IPS DF 6.9 (cell line): ENCODE measurements at places on chromosomes 3 and 15.

GRCh38 chr3:130260918-130261317 is 84.6 kb upstream of the COL6A5 start:
- H3K4me3 ChIP-seq = no peak overlapping the region
- H3K36me3 ChIP-seq = no peaks in the 10 kb centered on the region
- H3K27me3 ChIP-seq = 0 out of 2 replicates have a peak, but pooled peaks cover 1% of the 10 kb centered on the region
- H3K27ac ChIP-seq = no peak overlapping the region

GRCh38 chr3:126961191-126961790 is 21.6 kb upstream of the PLXNA1 start:
- H3K4me3 ChIP-seq = no peak overlapping the region
- H3K4me1 ChIP-seq = no peaks in the 10 kb centered on the region
- no peaks in the 10 kb centered on the region for H3K27me3 ChIP-seq
- no peak for DNase-seq
- H3K27ac ChIP-seq = no peak overlapping the region

DNA sequence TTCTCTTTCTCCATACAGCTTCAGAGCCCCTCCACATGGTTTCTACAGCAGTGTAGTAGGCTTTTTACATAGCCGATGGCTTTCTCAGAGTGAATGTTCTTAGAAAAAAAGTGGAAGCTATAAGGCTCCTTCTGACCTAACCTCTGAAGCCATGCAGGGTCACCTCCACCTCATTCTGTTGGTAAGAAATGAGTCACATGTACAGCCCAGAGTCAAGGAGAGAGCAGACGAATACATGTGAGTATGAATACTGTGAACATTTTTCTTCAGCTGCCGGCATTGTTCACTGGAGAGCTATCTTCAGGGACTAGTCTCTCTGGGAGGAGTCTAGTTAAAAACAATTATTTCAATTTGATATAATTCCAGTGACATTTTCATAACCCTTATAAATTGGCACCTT is 68.2 kb upstream of the THRB start:
- no peak overlapping the region for H3K4me3 ChIP-seq
- no peaks in the 10 kb centered on the region for H3K27me3 ChIP-seq
- no peaks in the 10 kb centered on the region for H3K36me3 ChIP-seq
- H3K4me1 ChIP-seq = 0 out of 2 replicates have a peak, but pooled peaks cover 1% of the 10 kb centered on the region
- H3K27ac ChIP-seq = no peak overlapping the region

GRCh38 chr3:188305220-188305619 is 151.3 kb downstream of the LPP start:
- H3K4me1 ChIP-seq = no peaks in the 10 kb centered on the region; the same call in 1 of the 2 replicates
- no peak overlapping the region for H3K27ac ChIP-seq
- DNase-seq = no peak
- H3K27me3 ChIP-seq = no peaks in the 10 kb centered on the region
- H3K4me3 ChIP-seq = no peak overlapping the region
- no peaks in the 10 kb centered on the region for H3K36me3 ChIP-seq

GRCh38 chr3:99714146-99714545 is 75.8 kb downstream of the COL8A1 start:
- no peaks in the 10 kb centered on the region for H3K36me3 ChIP-seq
- H3K27ac ChIP-seq = no peak overlapping the region
- H3K4me3 ChIP-seq = no peak overlapping the region
- no peaks in the 10 kb centered on the region; the same call in 1 of the 2 replicates for H3K4me1 ChIP-seq

DNA sequence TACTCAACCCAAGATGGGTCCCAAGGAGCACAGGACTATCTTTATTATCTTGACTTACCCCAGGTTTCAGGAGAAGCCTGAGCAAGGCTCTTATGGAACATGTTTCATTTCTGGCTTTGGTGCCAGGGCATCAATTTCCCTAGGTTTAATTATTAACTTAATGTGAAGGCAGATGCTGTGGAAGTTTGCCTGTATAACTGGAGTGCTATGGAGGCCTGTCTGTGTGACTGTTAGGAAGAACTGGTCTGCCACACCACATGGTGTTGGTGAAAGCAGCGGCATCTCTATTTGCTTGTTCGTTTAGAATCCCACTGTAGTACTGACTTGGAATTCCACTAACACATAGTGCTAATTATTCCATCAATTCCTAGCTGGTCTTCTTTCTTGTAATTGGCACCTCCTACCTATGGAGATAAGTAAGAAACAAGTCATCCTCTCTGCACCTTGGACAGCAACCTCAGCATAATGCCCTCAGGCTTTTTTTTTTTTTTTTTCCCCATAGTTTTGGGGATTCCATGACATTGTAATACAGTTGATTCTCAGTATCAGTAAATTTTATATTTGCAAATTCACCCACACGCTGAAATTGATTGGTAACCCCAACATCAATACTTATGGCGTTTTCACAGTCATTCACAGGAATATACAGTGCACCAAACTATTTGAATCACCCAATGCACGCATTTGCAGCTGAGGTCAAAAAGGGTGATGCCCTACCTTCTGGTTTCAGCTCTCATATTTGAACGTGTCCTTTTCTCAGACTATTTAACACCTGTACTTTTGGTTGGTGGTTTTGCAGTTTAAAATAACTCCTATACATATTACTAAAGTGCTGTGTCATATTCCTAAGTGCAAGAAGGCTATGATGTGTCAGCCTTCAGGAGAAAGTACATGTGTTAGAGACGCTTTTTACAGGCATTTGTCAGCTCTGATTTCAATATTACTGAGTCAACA is 772.8 kb upstream of the LMCD1 start:
- no peak overlapping the region for H3K4me3 ChIP-seq
- no peaks in the 10 kb centered on the region for H3K36me3 ChIP-seq
- H3K27me3 ChIP-seq = no peaks in the 10 kb centered on the region
- no peak overlapping the region for H3K27ac ChIP-seq
- DNase-seq = no peak
- H3K4me1 ChIP-seq = no peaks in the 10 kb centered on the region

GRCh38 chr15:73295630-73296286 is 73.0 kb downstream of the HCN4 start:
- peaks cover 6% of the 10 kb centered on the region; the same call in 1 of the 2 replicates for H3K36me3 ChIP-seq
- no peak for DNase-seq
- H3K4me1 ChIP-seq = no peaks in the 10 kb centered on the region

- peaks cover 2% of the 10 kb centered on the region; the same call in 1 of the 2 replicates for H3K4me1 ChIP-seq
- H3K4me3 ChIP-seq = no peak overlapping the region
- no peak for DNase-seq
- H3K27me3 ChIP-seq = no peaks in the 10 kb centered on the region
- H3K36me3 ChIP-seq = no peaks in the 10 kb centered on the region
These were observed 9.1 kb downstream of the RAB43 start for GRCh38 chr3:129112308-129113052.

- no peaks in the 10 kb centered on the region for H3K36me3 ChIP-seq
- H3K4me3 ChIP-seq = no peak overlapping the region
- no peak overlapping the region for H3K27ac ChIP-seq
These were observed 26.4 kb downstream of the USP3 start for GRCh38 chr15:63530752-63531299.

DNA sequence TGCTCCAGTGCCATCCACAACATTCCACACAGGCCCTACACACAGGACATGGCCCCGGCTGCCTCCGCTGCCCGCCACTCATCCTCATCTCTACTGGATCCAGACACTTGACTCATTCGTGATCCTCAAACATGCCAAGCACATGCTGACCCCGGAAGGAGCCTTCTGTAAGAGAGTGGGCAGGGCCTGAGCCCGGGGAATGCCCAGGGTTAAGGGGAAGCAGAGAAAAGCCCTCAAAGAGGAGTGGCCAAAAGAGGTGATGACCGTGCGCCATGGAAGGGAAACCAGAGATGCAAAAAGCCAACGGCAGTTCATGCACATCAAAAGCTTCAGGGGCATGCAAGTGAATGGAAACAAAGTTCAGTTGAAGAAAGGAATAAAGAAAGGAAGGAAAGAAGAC is 46.1 kb downstream of the RFTN1 start:
- H3K36me3 ChIP-seq = no peaks in the 10 kb centered on the region
- H3K4me3 ChIP-seq = no peak overlapping the region
- H3K27ac ChIP-seq = no peak overlapping the region
- no peak for DNase-seq
- no peaks in the 10 kb centered on the region for H3K27me3 ChIP-seq

- H3K36me3 ChIP-seq = no peaks in the 10 kb centered on the region
- H3K4me1 ChIP-seq = no peaks in the 10 kb centered on the region
- no peak overlapping the region for H3K4me3 ChIP-seq
- no peaks in the 10 kb centered on the region for H3K27me3 ChIP-seq
- no peak for DNase-seq
- H3K27ac ChIP-seq = no peak overlapping the region
These were observed 101.8 kb downstream of the SCN11A start for GRCh38 chr3:38949994-38950393.

DNA sequence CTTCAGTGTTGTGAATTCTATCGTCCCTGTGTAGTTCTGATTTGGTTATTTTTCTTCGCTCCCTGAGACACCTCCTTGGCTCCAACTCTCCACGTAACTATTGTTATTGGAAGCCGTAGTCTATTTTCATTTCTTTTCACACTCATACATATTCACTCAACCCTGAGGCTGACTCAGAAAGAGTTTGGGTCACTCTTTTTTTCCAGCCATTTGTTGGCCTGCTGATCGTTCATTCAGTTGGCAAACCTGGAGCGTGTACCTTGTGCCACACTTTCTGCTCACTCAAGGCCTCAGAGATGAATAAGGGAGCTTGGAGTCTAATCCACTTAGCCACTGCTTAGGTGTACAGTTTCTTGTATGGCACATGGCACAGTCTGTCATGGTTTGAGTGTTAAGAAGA is 22.4 kb downstream of the GYG1 start:
- no peaks in the 10 kb centered on the region for H3K36me3 ChIP-seq
- H3K27me3 ChIP-seq = no peaks in the 10 kb centered on the region
- H3K4me3 ChIP-seq = no peak overlapping the region
- DNase-seq = no peak
- H3K4me1 ChIP-seq = no peaks in the 10 kb centered on the region
